Thoracic aorta (tissue), 2 donors: ENCODE measurements at places on chromosomes 7 and 10.

DNA sequence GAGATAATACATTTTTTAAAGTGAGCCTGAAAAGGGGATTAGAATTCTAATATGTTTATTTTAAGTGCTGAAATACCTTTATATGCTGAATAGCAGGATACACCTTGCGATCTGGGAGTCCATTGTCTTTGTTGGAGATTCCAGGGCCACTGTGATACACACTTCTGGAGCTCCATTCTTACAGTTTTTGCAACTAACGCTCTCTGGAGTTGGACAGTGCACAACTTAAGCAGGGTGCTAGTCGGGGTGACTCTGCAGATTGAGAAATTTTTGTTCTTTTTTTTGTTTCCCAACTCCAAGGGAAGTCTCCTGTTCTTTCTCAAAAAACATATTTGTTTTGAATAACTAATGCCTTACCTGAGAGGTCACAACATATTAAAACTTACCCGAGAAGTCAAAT lies 23.7 kb upstream of the POU6F2 start:
- DNase-seq = no peak

- DNase-seq = no peak
Measured at GRCh38 chr10:22854935-22855421, 72.9 kb upstream of the ARMC3 start.

DNA sequence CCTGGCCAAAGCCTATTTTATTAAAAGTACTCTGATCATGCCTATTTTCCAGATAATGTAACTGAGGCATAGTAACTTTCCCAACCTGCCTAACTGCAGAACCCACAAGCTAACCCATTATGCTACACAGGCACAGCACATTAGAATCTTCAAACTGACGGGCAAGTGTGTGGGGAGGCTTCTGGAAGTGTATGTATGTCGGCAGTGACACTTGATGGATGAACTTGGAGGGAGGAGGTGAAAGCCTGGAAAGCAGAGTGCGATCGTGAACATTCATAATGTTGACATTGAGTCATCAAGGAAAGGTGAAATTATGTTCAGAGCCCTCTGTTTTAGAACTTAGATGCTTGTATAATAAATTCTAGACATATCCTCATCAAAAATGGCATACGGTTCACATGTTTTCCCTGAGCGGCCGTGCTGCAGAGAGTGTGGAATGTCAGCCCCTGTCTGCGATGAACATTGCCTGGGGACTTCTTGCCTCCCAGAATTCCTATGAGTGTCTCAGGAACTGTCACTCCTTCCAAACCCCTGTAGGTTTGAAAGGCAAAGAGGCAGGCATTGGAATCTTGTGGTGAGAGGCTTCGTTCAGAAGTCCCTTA lies 102.4 kb downstream of the SLIT1 start:
- DNase-seq = no peak

GRCh38 chr10:118792526-118792925 lies 37.8 kb upstream of the CACUL1 start:
- no peak for DNase-seq

DNA sequence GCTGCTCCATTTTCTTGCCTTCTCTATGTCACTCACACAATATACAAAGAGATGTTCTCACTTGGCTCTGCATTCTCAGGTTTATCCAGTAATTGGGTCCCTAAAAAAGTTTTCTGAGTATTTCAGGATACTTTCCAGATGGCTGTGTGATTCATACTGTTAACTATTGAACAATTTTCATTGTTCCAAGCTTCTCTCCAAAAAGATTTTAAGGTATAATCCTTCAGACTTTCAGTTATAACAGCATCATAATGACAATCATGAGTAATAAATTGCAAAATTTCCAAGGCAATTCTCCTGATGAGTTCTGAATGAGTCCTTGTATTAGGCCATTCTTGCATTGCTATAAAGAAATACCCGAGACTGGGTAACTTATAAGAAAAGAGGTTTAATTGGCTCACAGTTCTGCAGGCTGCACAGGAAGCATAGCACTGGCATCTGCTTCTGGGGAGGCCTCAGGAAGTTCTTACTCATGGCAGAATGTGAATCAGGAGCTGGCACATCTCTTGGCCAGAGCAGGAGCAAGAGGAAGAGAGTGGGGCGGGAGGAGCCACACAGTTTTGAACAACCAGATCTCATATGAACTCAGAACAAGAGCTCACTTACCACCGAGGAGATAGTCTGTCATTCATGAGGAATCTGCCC lies 148.1 kb downstream of the SLC16A9 start:
- no peak for DNase-seq

DNA sequence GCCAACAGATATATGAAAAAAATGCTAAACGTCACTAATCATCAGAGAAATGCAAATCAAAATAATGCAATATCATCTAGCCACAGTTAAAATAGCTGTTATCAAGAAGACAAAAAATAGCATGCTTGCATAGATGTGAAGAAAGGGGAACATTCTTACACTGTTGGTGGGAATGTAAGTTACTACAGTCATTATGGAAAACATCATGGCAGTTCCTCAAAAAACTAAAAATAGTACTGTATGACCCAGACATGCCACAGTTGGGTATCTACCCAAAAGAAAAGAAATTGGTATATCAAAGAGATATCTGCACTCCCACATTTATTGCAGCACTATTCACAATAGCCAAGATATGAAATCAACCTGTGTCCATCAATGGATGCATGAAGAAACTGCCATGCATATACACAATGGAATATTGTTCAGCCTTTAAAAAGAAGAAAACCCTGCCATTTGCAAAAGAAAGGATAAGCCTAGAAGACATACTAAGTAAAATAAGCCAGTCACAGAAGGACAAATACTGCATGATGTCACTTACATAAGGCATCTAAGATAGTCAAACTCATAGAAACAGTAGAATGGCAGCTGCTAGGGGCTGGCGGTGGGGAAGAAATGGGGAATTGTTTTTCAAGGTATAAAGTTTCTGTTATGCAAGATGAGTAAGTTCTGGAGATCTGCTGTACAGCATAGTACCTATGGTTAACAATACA lies 107.0 kb downstream of the PTPN20 start:
- DNase-seq = no peak

- no peak for DNase-seq
Measured at GRCh38 chr7:112414855-112415490, 35.3 kb upstream of the IFRD1 start.

DNA sequence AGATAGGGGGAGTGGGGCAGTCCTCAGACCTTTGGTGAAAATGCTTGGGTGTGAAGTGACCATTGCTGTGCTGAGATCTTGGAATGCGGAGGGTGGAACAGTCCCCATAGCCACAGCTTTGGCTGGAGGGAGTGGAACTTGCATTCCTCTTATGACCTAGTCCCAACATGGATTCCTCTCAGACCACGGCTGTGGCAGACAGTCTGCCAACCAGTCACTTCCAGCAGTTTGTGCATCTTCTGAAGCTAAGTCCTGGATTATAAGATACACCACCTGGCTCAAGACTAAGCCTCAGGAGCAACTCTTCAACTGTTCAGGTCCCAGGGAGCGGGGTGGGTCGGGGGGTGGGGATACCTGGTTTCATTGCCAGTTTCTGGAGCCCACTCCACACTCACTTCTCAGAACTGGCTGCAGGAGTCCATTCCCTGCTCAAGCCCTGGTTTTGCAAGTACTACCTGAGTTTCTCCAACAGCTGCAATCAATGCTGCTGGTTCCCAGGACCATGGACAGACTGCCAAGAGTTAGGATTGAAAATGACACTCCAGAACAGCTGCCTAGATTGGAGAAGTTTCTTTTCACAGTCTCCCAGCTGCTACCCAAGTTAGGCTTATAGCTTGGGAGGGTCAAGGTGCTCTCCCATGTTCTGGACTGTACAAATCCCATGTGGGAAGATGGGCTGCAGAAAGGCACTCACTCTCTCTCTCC lies 29.1 kb upstream of the DGKB start:
- no peak for DNase-seq

- no peak for DNase-seq
Measured at GRCh38 chr7:24343614-24344013, 59.6 kb downstream of the NPY start.

DNA sequence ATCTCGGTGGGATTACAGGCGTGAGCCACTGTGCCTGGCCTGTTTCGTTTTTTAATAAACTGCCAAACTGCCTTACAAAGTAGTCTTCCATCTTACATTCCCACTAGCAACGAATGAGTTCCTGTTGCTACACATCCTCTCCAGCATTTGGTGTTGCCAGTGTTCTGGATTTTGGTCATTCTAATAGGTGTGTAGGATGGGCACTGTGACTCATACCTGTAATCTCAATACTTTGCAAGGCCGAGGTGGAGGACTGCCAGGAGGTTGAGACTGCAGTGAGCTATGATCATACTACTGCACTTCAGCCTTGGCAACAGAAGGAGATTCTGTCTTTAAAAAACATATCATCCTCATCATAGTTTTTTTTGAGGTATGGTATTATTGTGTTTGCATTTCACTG lies 21.4 kb upstream of the RSBN1L start:
- no peak for DNase-seq

GRCh38 chr7:106775552-106775936 lies 89.5 kb upstream of the PIK3CG start:
- DNase-seq = no peak

DNA sequence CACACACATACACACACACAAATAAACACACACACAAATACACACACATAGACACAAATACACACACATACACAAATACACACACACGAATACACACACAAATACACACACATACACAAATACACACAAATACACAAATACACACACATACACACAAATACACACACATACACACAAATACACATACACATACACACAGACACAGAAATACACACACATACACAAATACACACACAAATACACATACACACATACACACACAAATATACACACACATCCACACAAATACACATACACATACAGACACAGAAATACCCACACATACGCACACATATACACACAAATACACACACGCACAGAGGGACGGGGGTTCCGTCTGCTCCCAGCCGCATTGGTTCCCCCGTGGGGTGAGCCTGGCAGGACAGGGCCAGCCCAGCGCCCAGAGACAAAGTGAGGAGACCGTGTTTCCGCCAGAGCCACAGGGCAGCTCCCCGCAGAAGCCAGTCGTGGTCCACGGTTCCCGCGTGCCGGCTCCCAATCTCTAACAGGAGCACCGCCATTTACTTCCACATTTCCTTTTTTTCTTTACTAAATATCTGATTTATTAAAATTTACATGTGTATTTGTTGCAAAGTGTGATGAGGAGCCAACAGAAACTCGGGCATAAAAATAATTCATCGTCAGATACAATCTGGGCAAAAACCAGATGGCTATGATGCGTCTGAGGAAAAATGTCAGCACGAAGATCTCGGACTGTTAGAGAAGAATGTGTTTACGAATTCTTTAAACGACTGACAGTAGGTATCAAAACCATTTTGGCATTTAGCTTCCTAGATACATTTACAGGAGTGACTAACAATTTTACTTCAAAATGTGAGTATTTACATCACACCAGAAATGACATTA lies 3.1 kb upstream of the KNDC1 start:
- DNase-seq = no peak

DNA sequence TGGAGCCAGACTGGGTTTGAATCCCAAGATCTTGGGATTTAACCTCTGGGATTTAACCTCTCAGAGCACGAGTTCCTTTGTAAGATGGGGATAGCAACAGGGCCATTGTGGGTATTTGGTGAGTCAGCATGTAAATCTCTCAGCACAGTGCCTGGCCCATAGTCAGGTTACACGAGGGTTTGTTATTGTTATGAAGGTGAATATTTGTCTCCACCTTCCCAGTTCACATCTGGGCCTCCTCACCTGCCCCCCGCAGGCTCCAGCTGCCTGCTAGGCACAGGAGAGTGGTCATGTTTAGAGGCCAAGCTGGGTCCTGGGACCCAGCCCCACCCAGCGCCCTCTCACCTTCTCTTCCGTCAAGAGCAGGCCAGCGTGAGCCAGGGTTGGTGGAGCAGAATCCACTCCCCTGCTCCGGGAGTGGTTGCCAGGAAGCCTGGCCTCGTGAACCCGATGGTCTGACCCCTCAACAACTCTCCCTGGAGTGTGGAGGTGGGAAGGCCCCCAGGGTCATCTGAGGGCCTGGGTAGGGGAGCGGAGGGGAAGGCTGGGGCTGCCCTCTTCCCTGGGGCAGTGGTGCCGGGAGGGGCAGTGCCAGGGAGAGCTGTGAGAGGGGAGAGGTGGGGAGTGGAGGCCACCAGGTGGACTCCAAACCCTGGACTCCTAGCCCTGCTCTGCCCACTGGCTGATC lies 26.0 kb downstream of the FAM241B start:
- no peak for DNase-seq

DNA sequence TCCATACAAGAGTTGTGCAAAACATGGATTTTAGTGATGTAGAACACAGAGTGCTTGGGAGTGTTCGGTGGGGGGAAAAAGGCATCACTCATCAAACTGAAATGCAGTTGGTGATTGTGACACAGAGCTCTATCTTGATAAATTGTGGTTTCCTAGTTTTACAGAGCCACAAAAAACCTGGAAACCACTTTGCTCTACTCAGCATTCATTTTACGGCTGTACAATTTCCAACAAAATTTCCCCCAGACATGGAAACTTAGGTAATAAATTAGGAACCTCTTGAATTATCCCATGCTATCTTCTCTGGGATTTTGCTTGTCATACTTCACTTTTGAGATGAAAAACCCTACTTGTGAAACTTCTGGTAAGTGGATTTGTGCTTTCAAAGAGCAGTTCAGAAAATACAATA lies 614.9 kb upstream of the FZD8 start:
- DNase-seq = no peak

DNA sequence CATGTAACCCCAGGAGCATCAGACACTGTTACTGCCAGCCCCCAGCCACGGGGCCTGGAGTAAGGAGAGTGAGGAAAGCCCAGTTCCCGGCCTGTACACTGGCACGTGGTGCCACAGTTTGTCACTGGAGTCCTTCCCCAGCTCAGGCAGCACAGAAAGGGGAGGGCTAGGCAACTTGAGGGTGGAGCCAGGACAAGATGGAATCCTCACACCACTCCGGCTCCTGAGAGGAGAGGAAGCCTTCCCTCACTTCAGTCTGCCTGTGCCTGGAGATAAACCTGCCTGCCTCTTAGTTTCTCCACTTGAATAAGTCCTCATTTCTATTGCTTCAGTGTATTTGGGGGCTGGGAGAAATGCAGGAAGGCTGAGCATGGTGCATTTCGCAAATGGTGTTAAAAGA lies 176.0 kb downstream of the KIAA1217 start:
- no peak for DNase-seq

DNA sequence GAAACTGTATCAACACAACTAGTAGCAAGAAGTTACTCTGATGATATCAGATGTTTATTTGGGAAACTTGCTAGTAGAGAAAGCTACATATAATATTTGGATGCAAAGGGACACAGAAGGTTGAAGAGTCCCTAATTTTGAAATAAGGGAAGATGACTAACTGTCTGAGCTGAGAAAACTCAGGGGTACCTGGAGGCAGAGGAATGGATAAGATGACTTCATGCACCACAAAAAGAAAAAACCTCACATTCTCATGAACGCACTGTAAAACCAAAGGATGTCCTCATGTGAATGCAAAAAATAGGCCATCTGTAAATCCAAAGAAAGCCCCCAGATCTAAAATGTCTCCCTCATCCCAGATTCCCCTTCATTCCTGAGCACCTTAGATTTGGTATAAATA lies 29.3 kb downstream of the PRSS2 start:
- no peak for DNase-seq
